Breast epithelium (tissue), 4 donors: ENCODE measurements at places on chromosomes 6 and 20. TPM values are rescaled to one million over a fixed set of nuclear protein-coding genes. Genes with fewer than 3 reads are reported as not detected.

The PMEPA1 gene
- 13.2 TPM for total RNA-seq

The TP53TG5 gene
- total RNA-seq: 1.3 TPM

DNA sequence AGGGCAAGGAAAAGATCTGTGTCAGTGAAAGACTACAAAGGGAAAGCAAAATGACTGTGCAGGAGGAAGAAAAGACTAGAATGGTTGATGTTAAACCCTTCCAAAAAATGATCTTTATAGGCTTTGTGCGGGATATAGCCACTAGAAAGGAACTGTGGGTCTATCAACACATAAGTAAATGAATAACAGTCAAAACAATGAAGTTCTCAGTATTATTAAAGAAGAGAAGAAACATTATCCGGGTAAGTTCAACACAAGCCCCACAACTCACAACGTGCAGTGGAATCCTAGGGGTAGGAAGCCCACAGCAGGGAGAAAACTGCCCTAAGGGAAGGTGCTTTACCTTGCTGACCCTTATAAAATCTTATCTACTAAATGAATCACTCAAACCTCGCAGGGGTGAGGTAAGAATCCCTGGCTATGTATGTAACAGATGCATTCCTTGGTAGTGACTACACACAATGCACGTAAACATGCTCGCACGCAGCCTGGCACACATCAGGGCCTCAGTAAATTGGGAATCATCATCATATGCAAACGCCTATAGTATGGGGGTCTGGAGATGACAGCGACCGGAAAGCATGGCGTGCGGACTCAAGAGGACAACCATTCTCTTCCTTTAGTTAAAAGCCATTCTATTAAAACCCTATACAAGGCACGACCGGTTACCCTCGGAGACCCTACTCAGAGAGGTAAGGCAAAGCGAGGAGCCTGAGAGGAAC is 11.3 kb downstream of the TFAP2A start:
- DNase-seq: no peak

GRCh38 chr6:40352527-40353170 is 234.5 kb downstream of the LRFN2 start:
- no peak for DNase-seq
